Osteocyte (in vitro differentiated cells): ENCODE measurements at places on chromosomes 5 and 9.

GRCh38 chr9:128106181-128106939 lies 21.2 kb downstream of the PTGES2 start:
- peaks cover 47% of the 10 kb centered on the region for H3K36me3 ChIP-seq
- no peak overlapping the region for H3K4me3 ChIP-seq
- no peaks in the 10 kb centered on the region for H3K27me3 ChIP-seq
- H3K27ac ChIP-seq, result no peak overlapping the region
- peaks cover 19% of the 10 kb centered on the region for H3K4me1 ChIP-seq

DNA sequence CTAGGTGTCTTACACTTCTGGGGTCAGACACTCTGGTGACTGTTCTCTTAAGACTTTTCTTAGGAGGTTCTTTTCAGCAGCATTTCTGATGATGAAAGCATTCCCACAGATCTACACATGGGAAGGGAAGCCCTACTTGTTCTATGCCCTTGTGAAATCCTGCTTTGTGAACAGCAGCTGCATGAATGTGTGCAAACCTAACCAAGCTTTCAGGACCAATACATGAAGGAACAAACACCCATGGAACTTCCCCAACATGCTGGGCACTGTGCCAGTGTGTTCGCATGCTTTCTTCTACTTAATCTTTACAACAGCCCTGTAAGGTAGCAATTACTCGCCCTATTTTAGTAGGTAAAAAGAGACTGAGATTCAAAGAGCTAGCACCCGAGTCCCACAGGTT lies 439.9 kb upstream of the KLF4 start:
- DNase-seq, result no peak
- H3K36me3 ChIP-seq, result no peaks in the 10 kb centered on the region
- no peak overlapping the region for H3K27ac ChIP-seq
- H3K4me1 ChIP-seq, result peaks cover 25% of the 10 kb centered on the region
- peaks cover 2% of the 10 kb centered on the region for H3K27me3 ChIP-seq

DNA sequence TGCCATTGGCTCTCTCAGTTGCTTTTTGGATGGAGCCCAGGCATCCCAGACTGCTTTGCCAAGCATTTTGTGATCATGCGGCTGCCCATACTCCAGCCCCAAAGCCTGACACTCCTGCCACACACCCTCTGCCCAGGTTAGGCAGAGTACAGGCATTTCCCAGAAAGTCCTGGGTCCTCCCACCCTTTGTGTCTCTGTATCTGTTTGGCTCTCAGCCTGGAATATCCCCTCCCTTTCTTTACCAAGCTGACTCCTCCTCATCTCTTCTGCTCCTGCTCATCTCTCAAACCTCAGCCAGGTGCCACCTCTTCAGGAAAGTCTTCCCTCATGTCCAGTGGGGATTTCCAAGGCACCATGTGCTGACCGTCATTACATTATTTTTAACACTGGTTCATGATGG lies 14.3 kb upstream of the SH3RF2 start:
- no peaks in the 10 kb centered on the region for H3K36me3 ChIP-seq
- no peak overlapping the region for H3K27ac ChIP-seq
- no peak for DNase-seq
- no peaks in the 10 kb centered on the region for H3K27me3 ChIP-seq
- H3K4me1 ChIP-seq, result peaks cover 28% of the 10 kb centered on the region

DNA sequence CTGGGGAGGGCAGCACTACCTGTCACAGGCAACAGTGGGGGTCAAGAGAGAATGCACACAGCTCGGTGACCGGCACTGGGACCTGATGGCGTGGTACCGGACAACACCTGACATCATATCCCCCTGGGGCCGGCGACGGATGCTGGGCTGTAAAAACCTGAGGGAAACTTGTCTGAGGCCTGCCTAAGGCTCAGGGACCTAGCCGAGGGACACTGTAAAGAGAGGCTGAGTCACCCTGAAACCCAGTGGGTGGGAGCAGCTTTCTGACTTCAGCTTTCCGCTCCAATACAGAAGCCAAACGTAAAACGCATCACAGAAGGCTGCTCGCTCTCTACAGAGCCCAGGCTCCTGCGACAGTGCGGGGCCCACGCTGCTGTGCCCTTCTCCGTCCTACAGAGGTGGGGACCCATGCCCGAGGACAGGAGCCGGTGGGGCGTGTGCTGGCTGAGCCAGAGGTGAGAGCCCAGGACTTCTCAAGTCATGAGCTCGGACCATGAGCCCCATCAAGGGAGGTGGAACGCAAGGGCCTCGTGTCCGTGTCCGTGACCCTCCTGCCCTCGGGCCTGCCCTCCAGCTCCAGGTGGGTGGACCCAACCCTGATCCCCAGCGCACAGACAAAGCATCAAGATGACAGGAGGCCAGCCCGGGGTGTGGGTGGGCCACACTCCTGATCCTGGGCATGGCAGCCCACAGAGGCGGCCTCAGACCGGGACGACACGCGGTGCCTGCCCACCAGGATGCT lies 5.3 kb downstream of the RALGDS start:
- H3K27me3 ChIP-seq, result no peaks in the 10 kb centered on the region
- H3K36me3 ChIP-seq, result no peaks in the 10 kb centered on the region
- no peak overlapping the region for H3K4me3 ChIP-seq

- DNase-seq, result no peak
- H3K4me3 ChIP-seq, result no peak overlapping the region
- no peaks in the 10 kb centered on the region for H3K27me3 ChIP-seq
These were observed 21.3 kb downstream of the TRIO start for GRCh38 chr5:14164164-14165163.

DNA sequence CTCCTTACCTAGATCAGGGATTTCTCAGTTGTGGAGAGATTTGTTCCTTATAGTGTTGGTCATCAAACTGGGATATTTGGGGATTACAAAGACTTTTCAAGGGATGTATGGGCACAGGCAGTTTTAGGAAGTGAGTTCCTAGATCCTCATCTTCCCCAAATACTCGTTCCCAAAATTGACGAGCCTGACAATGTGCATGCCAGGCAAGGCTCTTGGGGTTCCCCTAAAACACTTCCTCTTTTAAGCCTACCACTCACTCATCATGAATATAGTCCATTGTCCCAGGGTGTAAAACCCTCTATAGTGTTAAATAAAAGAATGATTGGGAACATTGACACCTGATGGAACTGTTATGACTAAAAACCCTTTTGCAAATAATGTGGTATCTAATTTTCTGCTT lies 26.4 kb downstream of the PDCD1LG2 start:
- H3K4me3 ChIP-seq, result no peak overlapping the region
- H3K4me1 ChIP-seq, result peaks cover 6% of the 10 kb centered on the region
- no peaks in the 10 kb centered on the region for H3K27me3 ChIP-seq
- peaks cover 7% of the 10 kb centered on the region for H3K36me3 ChIP-seq
- no peak overlapping the region for H3K27ac ChIP-seq

DNA sequence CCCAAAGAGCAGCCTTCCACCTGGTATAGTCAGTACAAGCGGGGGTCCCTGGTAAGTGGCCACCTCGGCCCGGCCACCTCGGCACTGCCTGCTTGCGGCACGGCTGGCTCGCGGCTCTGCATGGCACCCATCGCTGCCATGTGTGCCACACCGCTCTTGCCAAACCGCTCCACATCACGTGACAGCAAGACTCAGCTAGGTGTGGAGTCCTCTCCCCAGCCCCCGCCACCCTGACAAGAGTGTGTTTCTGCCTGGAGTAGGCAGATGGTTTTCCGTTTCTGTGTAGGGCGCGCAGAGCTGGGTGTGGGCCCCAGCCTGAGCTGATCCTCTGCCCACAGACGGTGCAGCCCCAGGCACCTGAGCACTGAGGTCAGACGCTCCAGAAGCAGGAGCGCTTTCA lies 50.5 kb upstream of the FCN2 start:
- H3K36me3 ChIP-seq, result peaks cover 26% of the 10 kb centered on the region
- no peaks in the 10 kb centered on the region for H3K4me1 ChIP-seq
- no peak for DNase-seq
- no peak overlapping the region for H3K27ac ChIP-seq
- H3K4me3 ChIP-seq, result no peak overlapping the region
